ENCODE measurements at places on chromosomes 1 and 21.

DNA sequence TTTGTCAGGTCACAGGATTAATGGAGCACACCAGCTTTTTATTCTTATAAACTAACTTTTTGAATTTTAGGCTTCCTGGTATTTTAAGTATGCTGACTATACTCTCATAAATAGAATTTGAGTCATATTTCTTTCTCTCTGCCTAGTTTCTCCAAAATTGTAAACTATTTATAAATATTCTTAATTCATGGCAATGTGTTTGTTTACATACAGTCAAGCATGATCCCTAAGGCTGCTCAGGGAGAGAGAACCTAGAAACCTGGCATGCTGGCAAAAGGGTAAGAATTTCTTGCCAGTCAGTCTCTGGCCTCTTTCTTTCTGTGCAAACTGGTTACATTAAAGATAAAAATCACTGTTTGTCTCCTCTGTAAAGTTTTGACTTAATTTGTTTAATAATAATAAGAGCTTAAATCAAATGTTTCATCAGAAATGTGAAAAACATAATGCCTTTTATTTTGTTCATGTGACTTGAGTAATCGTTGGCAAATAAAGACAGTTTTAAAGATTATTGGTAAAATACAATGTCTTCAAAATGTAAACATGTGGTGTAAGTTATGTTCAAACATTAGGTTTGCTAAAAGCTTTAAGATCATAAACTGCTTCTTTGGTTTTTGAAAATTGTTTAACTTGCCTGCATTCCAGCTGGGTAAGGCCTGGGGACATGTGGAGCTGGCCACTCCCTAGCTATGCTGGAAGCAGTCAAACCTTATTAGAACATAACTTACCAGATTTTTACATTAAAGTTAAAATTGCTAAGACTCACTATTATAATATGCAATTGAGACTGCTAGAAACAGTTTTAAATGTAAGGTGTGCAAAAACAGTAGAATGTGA is 1401.7 kb downstream of the NCAM2 start:
- DNase-seq = no peak

DNA sequence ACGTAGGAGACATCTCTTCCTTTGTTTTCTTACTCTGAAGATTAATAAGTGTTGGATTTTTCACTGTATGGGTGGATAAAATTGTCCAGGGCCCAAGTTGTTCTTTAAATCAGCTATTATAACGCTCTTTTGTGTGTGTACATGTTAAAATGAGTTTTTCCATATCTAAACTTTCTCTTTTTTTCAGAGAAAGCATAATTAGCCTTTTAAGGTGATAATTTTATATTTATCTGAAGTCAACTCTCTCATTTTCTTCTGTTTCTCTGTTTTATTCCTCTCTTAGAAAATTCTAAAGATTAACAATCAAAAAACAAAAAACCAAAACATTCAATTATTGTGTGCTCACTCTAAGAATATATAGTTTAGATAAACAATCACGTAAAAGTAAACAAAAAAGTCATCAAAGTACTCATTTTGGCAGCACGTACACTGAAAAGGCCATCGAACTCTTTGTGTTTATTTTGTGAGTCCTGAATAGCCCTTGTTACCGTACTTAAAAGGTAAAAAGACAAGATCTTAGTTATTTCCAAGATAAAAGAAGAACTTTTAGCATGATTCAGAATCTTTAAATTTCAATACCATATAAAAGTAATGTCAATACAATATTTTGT is 7.2 kb upstream of the CDC73 start:
- no peak for DNase-seq

DNA sequence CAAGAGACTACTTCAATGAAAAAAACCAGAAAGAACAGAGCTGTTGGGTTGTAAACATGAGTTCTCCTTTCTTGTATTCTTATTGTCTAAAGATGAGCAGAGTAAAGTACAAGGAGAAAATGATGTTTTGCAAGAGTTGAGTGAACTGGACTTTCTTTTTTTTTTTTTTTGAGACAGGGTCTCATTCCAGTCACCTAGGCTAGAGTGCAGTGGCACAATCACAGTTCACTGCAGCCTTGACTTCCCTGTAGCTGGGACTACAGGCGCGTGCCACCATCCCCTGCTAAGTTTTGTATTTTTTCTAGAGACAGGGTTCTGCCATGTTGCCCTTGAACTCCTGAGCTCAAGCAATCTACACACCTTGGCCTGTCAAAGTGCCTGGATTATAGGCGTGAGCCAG is 7.1 kb upstream of the IVNS1ABP start:
- DNase-seq = no peak

GRCh38 chr1:113439277-113439670 is 49.0 kb downstream of the MAGI3 start:
- DNase-seq = no peak

DNA sequence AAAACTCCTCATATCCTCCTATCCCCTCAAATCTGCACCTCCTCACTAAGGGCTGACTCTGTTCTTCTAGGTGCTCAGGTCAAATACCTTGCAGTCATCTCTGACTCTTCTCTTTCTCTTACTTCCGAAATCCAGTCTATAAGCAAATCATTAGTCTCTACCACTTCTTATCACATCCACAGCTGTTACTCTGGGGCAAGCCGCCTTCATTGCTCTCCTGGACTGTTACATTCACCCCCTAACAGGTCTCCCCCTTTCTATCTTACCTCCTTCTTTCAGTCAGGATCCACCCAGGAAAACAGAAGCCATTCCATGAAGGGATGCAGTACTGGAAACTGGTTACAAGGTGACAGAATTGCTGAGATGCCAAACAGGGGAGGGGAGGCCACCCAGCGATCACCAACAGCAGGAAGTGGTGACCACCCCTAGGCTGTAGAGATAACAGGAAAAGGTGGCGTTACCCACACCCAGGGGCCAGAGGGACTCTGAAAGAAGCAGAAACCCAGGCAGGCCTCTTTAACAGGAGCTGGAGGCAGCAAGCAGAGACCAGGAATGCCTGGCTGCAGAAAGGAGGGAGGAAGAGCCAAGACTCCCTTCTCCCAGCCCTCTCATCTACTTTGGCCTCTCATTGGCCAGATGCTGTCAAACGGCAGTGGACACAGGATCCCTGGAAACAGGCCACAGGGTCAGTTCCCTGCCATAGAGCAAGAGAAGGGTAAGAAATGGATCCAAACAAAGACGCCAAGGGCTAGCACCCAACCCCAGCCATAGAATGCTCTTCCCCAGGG is 55.5 kb upstream of the FOXO6 start:
- DNase-seq = no peak

GRCh38 chr1:2347409-2347785 is 44.0 kb downstream of the MORN1 start:
- DNase-seq = peak; percentile 7

GRCh38 chr21:14585122-14585521 is 39.0 kb upstream of the SAMSN1 start:
- DNase-seq = no peak

- no peak for DNase-seq
Observed at GRCh38 chr1:81551946-81552345, 248.8 kb upstream of the ADGRL2 start.

GRCh38 chr1:109314795-109315194 is 8.0 kb upstream of the MYBPHL start:
- no peak for DNase-seq

- no peak for DNase-seq
Observed at GRCh38 chr1:239382666-239383065, 3.7 kb upstream of the CHRM3 start.

DNA sequence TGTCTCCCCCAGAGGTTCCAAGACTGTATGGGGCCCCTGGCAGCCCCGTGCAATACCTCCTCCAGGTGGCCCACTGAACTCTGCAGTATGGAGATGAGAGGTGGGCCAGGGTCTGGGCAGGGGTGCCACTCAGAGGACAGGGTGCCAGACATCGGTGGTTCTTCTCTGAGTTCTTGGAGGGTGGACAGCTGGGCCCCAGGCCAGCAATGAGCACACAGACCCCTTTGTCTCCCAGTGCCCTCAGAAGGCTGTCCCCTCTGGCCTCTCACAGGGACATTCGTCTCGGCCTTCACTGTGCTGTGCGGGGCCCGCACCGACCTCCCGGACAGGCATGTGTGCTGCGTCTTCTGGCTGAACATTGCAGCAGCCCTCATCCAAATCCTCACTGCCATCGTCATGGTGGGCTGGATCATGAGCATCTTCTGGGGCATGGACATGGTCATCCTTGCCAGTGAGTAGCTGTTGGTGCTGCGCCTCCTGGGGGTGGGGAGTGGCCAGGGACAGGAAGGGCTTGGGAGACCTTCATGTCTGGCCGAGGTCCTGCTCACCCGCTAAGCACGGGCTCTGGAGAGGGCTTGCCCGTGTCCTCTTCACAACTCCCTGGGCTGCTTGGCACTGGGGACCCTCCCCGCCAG is 48.1 kb downstream of the STUM start:
- DNase-seq = peak; percentile 62

DNA sequence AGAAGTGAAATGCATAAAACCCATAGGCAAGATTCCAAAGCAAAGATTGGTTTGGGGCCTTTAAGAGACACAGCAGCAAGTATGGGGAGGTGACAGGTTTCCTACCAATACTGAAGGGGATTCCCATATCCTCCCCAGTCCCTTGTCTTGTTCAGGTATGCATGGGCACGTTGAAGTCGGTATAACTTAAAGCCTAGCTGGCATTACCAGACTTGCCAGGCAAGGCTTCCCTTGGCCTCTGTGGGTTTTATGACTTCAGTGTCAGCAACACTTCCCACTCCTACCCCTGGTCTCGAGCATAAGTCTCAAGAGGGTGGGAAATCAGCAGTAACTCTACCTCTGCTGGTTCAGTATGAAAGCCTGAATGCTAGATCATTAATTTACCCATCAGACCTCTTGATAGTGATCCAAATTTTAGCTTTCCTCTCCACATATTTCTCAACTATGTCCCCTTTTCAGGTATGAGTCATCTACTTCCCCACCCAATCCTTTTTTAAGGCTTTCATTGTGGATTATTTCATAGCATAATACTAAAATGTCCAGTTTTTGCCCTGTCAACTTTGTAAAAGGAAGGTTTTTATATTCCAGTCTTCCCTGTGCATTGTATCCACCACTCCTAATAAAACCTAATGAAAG is 6.8 kb downstream of the CYP4X1 start:
- no peak for DNase-seq

DNA sequence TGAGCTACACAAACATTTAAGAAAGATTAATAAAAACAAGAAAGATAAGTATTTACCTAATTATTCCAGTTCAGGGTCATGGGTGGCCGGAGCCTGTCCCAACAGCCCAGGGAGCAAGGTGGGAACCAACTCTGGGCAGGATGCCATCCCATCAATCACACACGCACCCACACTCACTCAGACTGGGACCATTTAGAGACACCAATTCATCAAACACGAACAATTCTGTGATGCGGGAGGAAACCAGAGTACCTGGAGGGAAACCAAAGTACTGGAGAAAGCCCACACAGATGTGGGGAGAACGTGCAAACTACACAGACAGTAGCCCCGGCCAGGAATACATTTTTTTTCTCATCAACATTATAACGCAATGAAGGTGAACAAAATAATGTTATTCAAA is 16.2 kb downstream of the WASF2 start:
- DNase-seq = no peak

DNA sequence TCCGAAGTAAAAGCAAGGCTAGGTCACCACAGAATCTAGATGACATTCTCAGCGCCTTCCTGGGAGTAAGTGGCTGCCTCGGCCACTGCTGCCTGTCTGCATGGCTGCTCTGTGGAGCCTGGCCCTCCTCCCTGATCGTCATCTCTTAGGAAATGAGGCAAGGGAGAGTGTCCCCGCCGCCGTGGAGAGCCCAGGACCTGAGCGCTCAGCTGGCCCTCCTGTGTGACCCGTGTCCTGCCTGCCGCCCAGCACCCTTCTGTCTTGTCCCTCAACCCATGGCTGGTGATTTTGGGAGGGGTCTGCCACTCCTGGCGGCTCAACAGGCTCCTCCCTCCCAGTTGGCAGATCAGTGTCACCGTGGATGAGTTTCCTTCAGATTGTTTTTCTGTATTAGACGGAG is 156.4 kb upstream of the COL6A1 start:
- no peak for DNase-seq

DNA sequence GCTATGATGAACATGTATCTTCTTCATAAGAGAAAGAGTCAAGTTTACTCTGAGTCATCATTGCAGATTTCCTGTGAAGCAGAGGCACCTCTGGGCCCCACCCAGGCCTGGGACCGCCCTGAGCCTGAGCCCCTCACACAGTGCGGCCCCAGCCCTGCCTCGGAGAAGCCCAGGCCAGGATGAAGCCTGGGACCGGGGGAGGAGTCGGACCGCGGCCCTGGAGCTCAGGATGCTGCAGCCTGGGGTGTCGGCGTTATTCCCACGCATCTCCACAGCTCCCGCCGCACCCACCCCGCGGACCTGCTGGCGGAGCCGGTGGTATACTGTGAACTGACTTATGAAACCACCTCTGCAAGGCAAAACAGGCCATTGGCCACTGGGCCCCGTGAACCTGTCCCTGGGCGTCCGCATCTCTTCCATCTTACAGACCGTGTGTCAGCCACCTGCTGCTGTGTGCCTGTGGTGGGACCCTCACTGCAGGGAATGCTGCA is 2.4 kb upstream of the COL6A1 start:
- peak; percentile 85 for DNase-seq

DNA sequence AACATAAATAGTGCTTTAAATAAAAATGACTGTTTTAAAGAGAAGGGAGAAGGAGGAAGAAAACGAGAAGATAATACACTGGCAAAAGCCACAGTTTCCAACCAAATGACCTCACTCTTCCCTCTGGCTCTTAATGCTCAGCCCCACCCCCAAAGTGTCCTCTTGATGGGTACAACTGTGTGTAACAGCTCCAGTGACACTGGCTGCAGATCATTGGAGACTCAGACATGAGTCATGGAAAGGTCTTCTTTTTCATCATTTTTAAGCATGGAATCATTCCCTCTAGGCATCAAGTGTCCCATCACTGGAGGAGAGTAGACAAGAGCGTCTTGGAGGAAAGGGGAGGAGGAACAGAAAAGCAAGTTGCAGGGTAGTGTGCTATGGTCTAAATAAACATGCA is 333.0 kb downstream of the PAPPA2 start:
- no peak for DNase-seq

DNA sequence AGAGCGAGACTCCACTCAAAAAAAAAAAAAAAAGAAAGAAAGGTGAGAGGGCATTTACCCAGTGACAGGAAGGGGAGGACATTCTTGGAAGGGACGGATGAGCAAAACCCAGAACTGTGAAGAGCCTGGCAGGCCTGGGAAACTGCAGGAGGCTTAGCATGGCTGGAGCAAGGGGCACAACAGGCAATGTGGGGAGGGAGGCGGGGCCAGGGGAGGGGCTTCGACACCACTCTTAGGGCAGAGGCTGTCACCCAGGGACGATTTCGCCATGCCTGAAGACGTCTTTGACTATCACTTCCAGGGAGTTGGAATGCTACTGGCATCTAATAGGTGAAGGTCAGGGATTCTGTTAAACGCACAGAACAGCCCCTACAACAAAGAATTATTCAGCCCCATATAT is 184.0 kb downstream of the HUNK start:
- no peak for DNase-seq

All from posterior cingulate gyrus (tissue), 11 donors.